NCI-H1092 (cell line): ENCODE measurements at places on chromosomes 11 and 22.
A peak's percentile ranks its signal among the peaks of the same experiment; 100 is the strongest.

- no peak for DNase-seq
Observed at GRCh38 chr22:26923531-26923930, 266.1 kb downstream of the MIAT start.

DNA sequence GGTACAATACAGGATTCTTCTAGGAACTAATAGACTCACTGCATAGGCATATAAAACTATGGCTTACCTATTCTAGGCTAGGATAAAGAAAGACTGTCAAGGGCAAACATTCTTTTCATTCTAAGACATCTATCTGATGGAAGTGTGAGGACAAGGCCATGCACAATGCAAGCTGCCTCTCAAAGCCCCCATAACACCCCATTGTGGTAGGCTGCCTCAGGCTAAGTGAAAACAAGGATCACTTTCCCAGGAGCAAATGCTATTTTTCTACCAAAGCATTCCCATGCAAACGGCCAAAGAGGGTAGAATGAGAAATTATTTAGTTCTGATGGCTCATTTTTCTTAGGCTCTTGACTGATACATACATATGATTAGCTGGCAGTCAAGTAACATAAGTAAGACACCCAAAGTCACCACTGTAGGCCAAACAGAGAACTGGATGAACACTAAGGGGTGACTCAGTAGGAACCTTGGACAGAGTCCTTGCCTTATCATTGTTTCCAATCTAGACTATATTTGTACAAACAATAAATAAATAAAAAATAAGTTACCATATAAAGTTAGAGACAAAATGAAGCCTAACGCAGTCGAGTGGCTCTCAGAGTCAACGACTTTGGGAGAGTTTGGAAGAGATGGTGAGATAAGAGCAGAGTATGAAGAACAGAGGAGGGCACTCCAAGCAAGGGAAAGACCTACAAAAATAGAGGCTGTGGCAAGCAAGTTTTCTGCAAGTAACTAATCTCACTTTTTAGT is 303.6 kb downstream of the SBF2 start:
- no peak for DNase-seq

- DNase-seq = no peak
Observed at GRCh38 chr22:31377612-31378011, 21.8 kb upstream of the DRG1 start.

- no peak for DNase-seq
Observed at GRCh38 chr11:118200497-118200896, 24.1 kb upstream of the SCN2B start.

DNA sequence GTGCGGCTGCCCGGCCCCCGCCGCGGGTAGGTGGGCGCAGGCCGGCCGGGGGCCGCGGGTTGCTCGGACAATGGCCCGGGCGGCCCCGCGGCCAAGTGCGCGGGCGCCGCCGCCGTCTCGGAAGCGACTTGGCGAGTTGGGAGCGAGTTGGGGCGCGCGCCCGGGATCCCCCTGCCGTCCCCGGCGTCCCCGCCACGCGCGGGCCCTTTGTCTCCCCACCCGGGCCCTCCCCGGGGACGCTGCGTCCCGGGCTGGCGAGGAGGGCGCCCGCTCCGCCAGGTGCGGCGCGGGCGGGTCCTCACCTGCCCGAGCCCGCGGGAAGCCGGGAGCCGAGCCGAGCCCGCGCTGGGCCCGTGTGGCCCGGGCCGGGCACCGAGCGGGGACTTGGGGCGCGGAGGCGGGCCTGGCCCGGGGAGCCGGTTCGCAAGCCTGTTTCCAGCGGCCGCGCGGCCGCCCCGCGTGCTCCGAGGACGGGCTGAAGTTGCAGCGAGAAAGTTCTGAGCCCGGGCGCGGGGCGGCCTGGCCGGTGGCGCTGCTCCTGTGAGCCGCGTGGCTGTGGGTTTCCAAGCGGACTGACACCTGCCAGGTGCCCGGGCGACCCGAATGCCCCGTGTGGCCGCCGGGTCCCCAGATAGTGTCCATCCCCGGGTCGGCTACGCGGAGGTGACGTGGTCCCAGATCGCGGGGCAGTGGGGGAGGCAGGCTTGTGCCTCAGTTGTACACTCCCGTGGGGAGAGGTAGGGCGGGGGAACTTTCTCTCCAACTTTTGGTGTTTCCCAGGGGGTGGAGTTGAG is 586 bp downstream of the LRP5 start:
- no peak for DNase-seq

DNA sequence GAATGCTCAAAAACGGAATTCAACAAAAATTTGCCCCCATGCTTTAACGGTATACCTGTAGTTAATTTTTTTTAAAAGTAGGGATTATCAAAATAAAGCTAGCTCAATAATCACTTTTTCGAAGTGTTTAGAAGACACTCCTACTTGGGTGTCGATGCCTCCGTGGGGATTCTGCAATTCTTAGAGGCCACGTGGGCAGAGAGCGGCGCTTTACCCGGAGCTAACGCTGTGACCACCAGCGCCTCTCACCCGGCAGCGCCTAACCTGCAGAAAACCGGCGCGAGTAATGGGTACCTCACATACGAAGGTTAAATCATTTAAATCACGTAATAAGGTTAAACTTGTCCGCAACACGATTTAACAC is 583 bp downstream of the TAF1D start:
- DNase-seq = peak; percentile 40

- DNase-seq = peak; percentile 89
Observed at GRCh38 chr11:8206251-8207079, 37.6 kb upstream of the RIC3 start.

GRCh38 chr11:75077316-75077715 is 19.4 kb downstream of the OR2AT4 start:
- DNase-seq = no peak

DNA sequence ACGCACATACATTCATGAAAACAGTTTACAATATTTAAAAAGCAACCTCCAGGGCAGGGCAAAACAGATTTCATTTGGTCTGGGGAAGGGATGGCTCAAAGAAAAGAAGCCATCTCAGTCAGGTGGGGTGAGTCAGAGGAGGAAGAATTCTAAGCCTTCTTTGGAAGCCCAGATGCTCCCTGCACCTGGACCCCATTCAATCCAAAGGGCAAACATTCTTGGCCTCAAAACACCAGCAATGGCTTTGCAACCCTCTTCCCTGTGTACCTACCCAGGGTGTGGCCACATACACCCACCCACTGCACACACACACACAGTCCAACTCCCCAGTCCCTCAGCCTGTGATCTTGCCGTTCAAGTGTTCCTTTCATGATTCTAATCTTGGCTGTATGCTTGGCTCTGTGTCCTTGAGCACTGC is 2.0 kb downstream of the KCNE3 start:
- DNase-seq = no peak

DNA sequence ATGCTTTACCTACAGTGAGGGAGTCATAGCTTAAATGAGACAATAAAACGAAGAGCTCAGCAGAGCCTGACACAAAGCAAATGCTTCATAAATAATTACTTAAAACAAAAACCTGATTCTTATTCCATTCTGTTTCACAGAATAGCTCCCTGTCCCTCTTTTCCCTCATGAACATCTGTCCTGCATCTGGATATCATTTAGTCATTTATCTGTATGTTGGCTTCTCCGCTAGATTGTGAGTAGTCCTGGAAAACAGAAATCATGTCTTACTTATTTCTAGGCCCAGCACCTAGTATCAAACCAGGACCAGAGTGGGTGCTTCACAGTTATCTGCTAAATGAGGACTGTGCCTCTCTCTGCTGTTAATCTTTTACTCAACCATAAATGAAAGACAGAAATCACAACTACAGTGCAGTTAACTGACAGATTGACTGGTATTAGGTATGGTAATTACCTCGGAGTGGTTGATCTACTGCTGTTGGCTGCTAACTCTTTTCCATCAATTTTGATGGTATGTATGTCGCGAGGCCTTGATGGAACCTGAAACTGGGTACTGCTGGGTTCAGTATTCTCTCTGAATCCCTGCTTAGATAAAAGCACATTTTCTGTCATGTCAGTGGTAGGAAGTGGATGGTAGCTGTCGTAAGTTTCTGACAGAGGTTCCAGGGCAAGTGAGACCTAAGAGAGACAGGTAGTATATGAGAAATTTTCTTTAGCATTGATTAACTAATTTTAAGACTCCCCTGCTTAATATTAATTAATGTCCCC is 31.5 kb downstream of the C2CD3 start:
- no peak for DNase-seq

DNA sequence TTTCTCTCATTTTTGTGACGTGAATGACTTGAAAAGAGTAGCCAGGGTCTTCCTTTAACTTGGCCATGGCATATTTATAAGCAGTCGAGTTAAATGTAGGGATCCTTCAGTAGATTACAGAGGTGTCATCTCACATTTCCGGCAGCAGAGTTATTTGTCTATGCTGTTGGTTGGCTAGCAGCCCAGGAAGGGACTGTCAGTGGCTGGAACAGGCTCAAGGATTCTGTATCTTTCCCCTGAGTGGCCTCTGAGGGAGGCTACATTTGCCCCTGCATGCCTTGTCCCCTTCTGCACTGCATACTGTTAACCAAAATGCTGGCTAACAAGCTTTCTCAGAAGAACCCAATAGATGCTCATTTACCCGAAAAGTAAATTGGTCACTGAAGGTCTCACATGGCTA is 187.6 kb downstream of the PGR start:
- DNase-seq = peak; percentile 6
